Activated naive CD4-positive, alpha-beta T cell treated with Interleukin-2 at 50 U/mL for 16 hours (primary cell): ENCODE measurements at places on chromosomes 16 and 17.

DNA sequence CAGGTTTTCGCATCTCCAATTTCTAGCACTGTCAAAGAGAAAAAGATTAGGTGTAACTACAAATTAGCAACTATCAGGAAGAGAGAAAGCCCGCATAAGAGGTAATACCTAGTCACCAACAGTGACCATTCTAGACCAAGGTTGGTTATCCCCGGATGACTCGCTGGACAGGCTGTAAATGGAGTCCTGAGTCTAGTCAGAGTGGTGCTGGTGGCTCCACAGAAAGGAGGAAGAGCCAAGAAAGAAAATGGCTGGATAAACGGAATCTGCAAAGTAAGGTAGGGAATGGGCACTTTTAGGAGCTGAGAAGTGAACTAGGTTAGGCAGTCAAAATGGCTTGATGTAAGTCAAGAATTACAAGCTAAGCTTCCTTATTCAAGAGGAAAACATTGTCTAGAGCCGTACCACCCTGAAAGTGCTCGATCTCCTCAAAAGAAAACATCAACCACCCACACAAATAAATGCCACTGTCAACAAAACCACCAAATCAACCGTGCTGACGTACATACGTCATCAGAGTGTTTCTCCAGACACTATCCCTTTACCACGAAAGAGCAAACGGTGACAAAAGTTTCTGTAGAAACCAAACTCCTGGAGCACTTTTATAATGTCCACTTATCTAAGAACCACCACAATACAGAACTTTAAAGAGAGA lies 2.2 kb downstream of the GSPT1 start:
- peak; percentile 20 for DNase-seq

DNA sequence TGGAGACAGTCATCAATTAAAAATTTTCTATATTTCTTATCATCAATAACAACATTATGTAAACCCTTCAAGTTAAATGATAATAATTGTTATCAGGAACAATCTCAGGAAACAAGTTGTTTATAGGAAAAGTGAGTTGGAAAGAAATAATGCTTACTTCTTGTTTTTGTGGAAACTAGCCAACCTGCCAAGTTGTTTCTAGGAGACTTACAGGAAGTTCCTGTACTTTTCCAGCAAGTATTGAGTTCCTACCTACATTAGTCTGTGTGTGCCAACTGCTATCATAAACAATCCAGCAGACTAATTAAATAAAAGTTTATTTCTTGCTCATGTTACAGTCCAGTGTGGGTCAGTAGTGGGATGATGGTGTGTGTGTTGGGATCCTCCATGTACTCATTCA lies 1.6 kb upstream of the CCL14 start:
- no peak for DNase-seq

GRCh38 chr17:3808701-3809100 lies 7.7 kb upstream of the ITGAE start:
- DNase-seq, result no peak

DNA sequence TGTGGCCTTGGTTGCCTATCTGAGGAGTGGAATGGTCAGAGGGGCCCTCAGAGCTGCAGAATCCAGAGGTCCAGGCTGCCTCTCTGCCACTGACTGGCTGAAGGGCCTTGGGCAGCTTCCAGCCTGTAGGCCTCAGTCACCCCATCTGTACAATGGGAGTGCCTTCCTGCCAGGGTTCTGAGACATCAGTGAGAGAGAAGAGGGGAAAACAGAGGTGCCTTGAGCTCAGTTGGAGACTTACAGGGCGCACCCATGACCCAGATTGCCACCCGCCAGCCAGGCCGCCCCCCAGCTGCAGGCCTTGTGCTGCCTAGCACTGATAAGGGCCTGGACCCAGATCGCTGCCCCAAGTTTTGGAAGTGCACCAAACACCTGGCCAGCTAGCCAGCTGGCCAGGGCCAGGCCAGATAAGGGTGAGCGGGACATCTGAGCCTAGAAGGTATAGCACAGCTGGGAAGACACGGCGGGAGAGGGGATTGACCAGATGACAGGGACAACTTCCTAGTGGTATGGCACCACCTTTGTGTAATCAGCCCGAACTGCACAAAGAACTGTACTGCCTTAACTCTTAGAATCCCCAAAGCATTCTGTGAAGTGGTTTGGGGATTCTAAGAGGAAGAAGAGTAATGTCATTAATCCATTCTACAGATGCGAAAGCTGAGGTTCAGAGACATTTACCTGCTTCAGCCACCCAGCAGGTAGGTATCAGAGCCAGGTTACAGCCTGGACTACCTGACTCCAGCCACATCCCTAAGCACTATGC lies 1.4 kb downstream of the SLC4A1 start:
- DNase-seq, result no peak

- no peak for DNase-seq
Measured at GRCh38 chr17:38453951-38454421, 25.7 kb downstream of the ARHGAP23 start.

DNA sequence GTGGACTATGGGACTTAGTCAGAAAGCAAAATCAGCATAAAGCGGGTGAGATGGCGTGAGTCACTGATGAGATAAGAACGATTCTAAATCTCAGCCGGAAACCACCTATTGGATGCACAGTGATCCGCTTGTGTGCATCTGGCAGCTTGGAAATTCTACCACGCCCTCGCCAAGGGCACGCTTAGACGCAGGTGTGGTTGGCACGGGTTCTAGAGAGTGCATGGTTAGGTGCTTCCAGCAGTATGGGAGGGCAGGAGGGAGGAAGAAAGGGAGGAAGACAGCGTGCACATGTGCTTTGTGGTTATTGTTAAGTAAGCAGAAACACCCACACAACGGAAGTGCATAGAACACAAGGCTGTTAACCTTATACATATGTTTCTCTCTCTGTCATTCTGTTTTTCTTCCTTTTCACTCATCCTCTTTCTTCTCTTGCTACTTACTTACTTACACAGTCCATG lies 374.0 kb upstream of the ASIC2 start:
- DNase-seq, result peak; percentile 18

DNA sequence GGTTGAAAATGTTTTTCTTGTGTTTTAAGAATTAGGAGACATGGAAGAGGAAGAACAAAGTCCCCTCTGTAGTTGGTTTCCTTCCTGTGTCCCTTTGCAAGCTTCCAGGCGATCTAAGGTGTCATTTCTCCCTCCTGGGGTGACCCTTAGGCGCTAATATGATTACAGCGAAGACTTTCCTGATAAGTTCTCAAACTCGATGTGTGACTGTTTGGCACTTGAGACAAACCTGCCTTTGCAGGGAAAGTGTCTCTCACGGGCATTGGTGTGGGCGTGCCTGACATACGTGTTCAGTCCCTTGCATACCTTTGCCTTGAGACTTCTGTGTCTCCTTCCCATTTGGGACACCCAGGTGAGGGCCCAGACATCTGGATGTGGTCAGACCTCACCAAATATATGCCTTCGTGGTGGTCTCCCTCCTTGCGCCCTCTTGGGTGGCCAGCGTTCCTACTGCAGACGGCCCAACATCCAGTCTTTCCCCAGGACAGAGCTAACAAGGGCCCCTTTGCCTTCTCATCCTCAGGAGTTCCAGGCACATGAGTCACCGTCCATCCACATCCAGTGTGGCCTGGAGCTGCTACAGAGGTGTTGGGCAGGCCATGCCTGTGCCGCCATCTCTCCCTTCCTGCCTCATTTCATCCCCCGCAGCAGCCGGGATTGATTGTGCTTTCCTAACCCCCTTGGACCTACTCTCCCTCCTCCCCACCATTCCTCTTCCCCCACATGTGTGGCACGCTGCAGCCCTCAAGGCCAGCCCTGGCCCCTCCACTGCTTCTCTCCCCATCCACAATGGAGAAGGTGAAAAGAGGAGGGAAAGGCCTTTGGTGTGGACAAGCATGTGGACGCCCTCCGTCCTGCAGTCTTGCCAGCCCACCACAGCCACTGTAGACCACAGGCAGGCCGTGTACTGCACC lies 3.1 kb upstream of the JPT2 start:
- DNase-seq, result no peak

- DNase-seq, result no peak
Measured at GRCh38 chr17:67420994-67421393, 43.9 kb downstream of the PITPNC1 start.
